ENCODE measurements at places on chromosomes 5 and 9.

DNA sequence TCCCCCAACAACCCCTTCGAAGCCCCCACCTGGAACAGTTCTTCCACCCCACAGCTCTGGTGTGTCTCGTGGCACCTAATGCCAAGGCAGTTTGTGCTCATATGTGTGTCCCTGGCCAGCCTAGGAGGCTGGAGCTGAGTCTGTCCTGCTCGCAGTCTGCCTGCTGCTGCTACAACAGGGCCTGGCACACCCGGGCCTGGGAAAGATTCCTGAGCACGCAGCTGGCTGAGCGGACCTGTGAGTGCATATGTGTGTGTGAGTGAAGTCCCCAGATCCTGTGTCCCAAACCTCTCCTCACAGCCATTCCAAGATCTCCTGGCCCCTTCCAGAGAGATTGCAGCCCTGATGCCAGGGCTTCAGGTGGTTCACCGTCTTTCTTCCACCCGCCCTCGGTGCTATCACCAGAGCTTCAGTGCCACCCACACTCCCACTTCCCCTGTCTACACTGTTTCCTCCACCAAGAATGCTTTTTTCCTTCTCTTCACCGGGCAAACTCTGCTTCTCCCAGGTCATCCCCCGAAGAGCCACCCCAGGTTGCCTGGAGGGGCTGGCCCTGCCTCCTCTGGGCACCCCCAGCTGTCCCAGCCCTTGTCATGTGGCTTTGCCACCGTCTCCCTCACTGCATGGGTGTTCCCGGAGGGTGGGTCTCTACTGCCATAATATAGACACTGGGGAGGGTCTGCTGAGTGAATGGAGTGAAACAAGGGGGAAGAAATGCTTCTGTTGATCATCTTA, 28.4 kb downstream of the LMX1B start:
- no peak for DNase-seq

DNA sequence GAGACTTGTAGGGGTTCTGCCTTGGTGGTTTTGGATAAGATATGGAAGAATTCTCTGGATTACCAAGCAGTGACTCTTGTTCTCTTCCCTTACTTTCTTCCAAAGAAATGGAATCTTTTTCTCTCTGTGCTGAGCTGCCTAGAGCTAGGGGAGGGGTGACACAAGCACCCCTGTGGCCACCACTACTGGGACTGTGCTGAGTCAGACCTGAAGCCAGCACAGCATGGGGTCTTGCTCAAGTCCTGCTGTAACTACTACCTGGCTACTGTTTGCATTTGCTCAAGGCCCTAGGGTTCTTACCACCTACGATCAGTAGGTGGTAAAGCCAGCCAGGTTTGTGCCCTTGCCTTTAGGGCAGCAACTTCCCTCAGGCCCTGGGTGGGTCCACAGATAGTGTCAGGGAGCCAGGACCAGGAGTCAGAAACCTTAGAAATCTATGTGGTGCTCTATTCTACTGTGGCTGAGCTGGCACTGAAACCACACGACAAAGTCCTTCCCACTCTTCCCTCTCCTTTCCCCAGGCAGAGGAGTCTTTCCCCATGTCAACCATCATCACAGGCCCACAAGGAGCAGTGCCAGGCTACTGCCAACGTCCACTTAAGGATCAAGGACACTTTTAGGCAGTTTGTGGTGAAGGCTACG, 53.8 kb downstream of the SREK1 start:
- no peak for DNase-seq

GRCh38 chr9:33161011-33161588, 6.0 kb downstream of the B4GALT1 start:
- no peak for DNase-seq

- DNase-seq = no peak
These were observed 85.9 kb upstream of the LIFR start for GRCh38 chr5:38642189-38642911.

DNA sequence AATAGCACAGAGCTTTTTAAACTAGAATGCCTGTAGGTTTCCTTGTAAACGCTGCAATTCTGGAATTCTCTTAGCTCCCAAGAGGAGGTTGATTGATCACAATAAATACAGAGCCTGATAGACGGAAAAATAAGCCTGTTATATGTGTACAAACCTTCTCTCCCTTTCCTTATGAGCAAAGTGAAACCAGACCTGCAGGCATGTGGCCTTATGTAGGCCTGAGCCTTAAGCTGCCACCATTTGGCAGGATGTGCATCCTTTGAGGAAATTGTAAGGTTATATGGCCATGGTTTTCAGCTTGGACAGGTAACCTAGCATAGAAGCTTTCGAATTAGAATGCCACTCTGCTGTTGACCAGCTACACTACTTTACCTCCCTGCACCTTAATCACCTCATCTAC, 49.1 kb downstream of the PRKACG start:
- no peak for DNase-seq

- DNase-seq = no peak
These were observed 15.8 kb downstream of the SLC25A48 start for GRCh38 chr5:135850231-135850630.

DNA sequence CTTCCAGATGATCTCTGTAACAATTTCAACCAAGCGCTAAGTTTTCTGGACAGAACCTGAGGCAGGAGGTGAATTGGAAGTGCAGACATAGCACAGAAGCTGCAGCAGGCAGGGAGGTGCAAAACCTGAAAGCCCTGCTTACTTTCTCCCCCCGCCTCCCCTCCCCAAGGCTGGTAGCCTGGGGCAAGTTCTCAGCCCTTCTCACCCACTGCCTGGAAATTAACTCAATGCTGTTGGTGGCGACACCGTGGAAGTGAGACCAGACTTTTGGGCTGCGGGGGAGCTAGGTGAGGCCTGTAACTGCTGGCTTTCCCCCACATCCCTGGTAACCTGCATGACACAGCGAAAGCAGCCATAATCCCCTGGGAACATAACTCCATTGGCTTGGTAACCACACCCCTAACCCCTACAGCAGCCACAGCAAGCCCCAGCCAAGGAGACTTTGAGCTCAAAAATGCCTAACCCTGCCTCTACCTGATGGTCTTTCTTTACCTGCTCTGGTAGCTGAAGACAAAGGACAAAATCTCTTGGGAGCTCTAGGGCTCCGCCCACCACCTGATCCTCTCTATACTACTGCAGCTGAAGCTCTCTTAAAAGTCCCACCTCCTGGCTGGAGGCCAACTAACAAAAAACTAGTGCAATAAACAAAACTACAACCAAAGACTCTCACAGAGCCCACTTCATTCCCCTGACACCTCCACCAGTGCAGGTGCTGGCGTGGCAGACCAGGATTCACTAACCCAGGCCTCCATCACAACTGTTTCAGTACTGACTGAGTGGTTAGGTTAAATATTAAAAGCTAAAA, 11.9 kb upstream of the OR13C8 start:
- no peak for DNase-seq
